Epithelial cell of proximal tubule (primary cell): ENCODE measurements at places on chromosomes 3 and 15. TPM values are rescaled to one million over a fixed set of nuclear protein-coding genes. Genes with fewer than 3 reads are reported as not detected.

Gene ITPKA
- 6.7 and 9.8 TPM in 2 replicates for total RNA-seq

Gene ISLR2
- not detected in 2 replicates for total RNA-seq

Gene EPB42
- total RNA-seq = not detected in 2 replicates

Gene CCDC191
- 1.2 and 2.1 TPM in 2 replicates for total RNA-seq

Gene TIMP4
- total RNA-seq = 0.22 and 0.35 TPM in 2 replicates

Gene TMEM158
- 5.0 and 5.7 TPM in 2 replicates for total RNA-seq

Gene FAM81A
- 3.0 and 5.2 TPM in 2 replicates for total RNA-seq

Gene SLC24A5
- total RNA-seq = not detected in 2 replicates
